ENCODE measurements at places on chromosomes 7 and 10.

DNA sequence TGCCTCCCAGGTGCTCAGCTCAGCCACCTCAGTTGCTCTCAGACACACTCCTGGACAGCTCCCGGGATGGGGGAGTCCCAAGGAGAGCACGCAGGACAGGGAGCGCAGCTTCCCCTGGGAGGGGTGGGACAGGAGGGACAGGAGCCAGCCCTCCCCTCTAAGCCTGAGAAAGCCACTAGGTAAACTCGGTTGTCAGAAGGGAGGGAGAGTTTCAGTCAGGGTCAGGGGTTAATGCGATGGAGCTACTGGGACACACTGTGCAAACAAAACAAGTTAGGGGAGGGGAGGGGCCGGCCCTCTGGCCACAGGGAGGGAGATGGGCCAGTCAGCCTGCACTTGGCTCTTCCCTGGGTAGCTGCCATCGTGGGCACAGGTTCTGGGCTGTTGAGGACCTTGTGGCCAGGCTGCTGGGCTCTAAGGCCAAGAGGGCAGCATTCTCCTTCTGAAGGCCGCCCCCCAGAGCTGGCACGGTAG is 31.1 kb downstream of the KAZALD1 start:
- DNase-seq: no peak

DNA sequence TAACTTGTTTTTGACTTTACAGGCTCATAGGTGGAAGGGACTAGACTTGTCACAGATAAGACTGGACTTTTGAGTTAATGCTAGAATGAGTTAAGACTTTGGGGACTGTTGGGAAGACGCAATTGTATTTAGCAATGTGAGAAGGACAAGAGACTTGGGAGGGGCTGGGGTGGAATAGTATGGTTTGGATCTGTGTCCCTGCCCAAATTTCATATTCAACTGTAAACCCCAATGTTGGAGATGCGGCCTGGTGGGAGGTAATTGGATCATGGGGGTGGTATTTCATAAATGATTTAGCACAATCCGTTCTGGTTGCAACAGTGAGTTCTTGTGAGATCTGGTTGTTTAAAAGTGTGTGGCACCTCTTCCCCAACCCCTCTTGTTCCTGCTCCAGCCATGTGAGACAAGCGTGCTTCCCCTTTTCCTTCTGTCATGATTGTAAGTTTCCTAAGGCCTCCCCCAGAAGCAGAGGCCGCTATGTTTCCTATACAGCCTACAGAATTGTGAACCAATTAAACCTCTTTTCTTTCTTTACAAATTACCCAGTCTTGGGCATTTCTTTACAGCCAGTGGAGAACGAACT is 22.6 kb downstream of the RNF216 start:
- no peak for DNase-seq

GRCh38 chr7:121041516-121042148 is 53.1 kb downstream of the CPED1 start:
- DNase-seq: no peak

- no peak for DNase-seq
Observed at GRCh38 chr7:1288996-1289551, 56.4 kb downstream of the UNCX start.

DNA sequence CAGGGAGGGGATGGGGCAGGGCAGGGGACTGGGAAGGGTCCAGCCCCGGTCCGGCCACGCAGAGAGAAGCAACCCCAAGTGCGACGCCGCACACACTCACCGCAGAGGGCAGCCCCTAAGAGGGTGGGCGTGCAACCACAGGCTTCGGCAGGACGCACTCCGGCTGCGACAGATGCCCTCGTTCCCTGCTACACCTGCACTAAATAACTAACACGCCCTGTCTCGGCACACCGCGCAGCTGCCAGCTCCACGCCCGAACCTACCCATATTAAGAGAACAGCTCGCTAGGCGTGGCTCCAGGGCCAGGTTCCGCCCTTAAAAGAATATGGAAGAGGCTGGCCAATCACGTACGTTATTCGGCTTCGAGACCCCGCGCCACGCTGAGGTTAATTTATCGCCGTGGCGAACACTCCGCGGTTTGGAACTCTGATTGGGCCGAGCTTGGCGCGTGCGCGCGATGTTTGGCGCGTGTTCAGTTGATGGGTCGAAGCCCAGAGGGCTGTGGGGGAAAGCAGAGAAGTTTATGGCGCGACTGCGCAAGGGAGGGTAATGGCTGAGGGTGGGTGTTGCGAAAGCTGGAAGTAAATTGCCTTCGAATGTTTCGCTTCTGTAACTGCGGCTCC is 91.1 kb downstream of the OR13A1 start:
- no peak for DNase-seq

All from stimulated activated CD8-positive, alpha-beta memory T cell treated with anti-CD3 and anti-CD28 coated beads, Interleukin-7, amount 100 ng/mL, for 1 hour (primary cell).